Activated CD4-positive, alpha-beta memory T cell treated with anti-CD3 and anti-CD28 coated beads, Interleukin-2, amount 10 ng/mL, durations not matched to agents 7 days and 5 days (primary cell): ENCODE measurements at places on chromosomes 5 and 9.

- no peaks in the 10 kb centered on the region for H3K4me1 ChIP-seq
- H3K27me3 ChIP-seq: peaks cover 8% of the 10 kb centered on the region
- H3K36me3 ChIP-seq: no peaks in the 10 kb centered on the region
- no peak for DNase-seq
- H3K27ac ChIP-seq: no peak overlapping the region
These were observed 92.6 kb downstream of the TENT4A start for GRCh38 chr5:6805841-6806240.

DNA sequence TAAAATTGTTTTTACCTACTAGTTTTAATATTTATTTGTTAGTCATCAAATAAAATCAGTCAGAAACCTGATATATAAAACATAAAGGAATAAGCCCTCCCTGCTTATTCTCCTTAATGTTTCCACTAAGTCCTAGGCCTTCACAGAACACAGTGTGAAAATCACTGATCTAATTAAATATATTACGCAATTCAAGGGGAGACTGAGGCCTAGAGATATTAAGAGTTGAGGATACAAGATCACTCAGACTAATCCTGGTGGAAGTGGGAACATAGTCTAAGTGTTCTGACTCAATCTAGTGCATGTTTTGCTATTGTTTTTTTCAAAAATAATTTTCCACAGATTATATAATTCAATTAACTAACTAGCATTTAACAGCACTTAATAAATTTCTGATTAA is 401.1 kb downstream of the SLCO4C1 start:
- no peak overlapping the region for H3K4me3 ChIP-seq
- no peak for DNase-seq
- no peak overlapping the region for H3K27ac ChIP-seq

- peaks cover 27% of the 10 kb centered on the region for H3K4me1 ChIP-seq
- H3K4me3 ChIP-seq: no peak overlapping the region
- no peak for DNase-seq
- H3K27ac ChIP-seq: no peak overlapping the region
These were observed 41.9 kb downstream of the GLRX start for GRCh38 chr5:95780597-95780996.

DNA sequence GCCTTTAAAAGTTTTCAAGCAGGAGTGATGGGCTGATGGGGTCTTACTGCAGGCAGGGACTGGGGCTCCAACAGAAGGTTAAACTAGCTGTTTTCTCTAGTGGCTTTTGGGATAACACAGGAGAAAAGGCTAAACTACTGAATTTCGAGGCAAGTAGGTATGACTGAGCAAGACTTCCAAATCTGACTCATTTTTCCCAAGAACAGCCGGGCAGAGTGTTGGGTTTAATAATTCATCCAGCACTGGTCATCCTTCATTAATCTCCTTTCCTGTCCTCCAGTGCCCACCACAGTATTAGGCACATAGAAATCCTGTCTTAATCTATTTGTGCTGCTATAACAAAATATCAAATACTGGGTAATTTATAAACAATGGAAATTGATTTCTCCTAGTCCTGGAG is 20.5 kb downstream of the MSX2 start:
- H3K4me3 ChIP-seq: no peak overlapping the region
- peaks cover 3% of the 10 kb centered on the region for H3K36me3 ChIP-seq
- no peak for DNase-seq
- H3K27me3 ChIP-seq: peaks cover 13% of the 10 kb centered on the region

GRCh38 chr9:38347271-38347671 is 45.2 kb upstream of the ALDH1B1 start:
- H3K27me3 ChIP-seq: peaks cover 8% of the 10 kb centered on the region
- no peaks in the 10 kb centered on the region for H3K36me3 ChIP-seq
- H3K4me3 ChIP-seq: no peak overlapping the region
- DNase-seq: no peak

DNA sequence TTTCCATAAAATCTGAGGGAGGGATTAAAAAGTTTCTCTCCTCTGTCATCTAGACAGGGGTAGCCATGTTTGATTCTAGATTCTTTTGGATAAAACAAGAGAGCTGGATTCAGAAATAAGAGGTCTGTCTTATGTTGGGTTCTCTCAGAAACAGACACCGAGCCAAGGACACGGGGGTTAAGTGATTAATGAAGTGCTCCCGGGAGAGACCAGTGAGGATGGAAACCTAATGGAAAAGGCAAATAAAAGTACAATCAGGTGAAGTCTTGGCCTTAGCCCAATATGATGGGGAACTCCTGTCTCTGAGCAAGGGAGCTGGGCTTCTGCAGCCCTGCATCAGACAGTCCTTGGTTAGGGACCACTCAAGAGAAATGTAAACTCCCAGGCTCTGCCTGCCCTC is 308.8 kb upstream of the PANK3 start:
- H3K27me3 ChIP-seq: no peaks in the 10 kb centered on the region
- H3K36me3 ChIP-seq: no peaks in the 10 kb centered on the region
- no peaks in the 10 kb centered on the region for H3K4me1 ChIP-seq
- H3K27ac ChIP-seq: no peak overlapping the region

DNA sequence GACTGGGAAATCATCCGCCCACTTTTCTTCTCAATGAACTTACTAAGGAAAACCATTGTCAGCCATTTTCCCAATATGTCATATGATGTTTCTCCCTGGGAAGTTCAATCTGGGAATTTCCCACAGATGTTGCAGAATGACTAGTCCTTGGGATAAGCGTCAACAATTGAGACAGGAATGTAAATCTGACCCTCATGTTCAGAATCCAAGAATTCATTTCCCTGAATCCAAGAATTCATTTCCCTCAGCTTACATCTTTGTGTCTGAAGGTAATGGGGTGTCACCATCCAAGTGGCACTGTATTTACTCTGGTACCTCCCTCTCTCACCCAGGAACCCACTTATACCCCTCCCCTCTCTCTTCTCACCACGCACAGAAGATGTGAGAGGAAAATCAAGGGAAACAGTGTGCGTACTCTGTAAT is 7.4 kb downstream of the KLF9 start:
- peaks cover 65% of the 10 kb centered on the region for H3K4me1 ChIP-seq
